ENCODE measurements at places on chromosomes 12 and 14.

GRCh38 chr12:107254258-107254856 is 161.0 kb upstream of the CRY1 start:
- no peak for DNase-seq

GRCh38 chr12:121992059-121992879 is 29.4 kb upstream of the BCL7A start:
- peak; percentile 17 for DNase-seq

GRCh38 chr14:36424478-36425102 is 95.4 kb downstream of the NKX2-1 start:
- no peak for DNase-seq

DNA sequence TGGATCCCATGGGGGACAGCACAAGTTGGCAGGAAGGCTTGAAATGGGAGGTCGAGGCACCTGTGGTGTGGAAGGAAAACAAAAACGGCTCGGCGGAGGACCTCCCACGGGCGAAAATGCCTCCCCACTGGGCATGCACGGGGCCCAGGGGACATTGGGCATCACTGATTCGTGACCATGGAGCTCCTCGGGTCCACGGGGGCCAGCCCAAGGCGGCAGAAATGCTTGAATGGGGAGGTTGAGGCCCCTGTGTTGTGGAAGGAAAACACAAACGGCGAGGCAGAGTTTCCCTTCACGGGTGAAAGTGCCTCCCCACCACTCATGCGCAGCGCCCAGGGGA is 376.0 kb downstream of the ALG10 start:
- DNase-seq = no peak

- DNase-seq = no peak
Measured at GRCh38 chr12:25107920-25108319, 87.0 kb downstream of the DNAI7 start.

GRCh38 chr14:54025661-54026060 is 69.0 kb upstream of the BMP4 start:
- DNase-seq = no peak

- DNase-seq = no peak
Measured at GRCh38 chr14:24078146-24078545, 6.8 kb downstream of the CPNE6 start.

DNA sequence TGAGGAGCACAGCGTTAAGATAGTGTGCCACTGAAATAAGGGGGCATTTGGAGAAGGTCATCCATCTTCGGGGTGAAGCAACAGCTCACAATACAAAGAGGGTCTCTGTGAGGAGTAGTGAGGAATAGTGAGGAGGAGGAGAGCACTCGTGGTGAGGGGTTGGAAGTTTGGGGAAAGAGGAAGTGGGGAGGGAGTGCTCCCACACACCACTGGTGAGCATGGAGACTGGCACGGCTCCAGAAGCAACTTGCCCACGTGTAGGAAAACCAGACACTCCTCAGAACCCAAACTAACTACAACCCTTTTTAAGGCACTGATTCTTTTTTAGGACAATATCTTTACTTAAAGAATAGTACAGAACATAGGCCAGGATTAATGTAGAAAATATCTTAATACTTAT is 48.9 kb downstream of the GALNT8 start:
- no peak for DNase-seq

GRCh38 chr12:116122628-116123027 is 154.9 kb downstream of the MED13L start:
- no peak for DNase-seq

DNA sequence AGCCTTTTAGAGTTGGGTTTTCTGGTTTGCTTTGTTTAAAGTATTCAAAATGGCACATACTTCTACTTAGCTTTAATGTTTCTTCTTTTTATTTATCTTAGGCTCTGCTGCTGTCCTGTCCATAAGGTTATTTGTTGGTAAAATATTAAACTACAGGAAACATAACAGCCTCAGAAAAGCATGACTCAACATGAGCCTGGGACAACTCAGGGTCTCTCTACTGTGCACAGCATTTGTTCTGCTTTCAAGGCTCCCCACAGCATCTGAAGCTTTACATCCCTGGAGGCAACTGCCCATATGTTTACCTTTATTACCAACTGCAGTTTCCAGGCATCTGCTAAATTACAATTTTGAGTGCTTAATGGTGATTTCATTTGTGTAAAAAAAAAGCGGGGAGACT is 954.2 kb upstream of the FBXO33 start:
- DNase-seq = no peak

DNA sequence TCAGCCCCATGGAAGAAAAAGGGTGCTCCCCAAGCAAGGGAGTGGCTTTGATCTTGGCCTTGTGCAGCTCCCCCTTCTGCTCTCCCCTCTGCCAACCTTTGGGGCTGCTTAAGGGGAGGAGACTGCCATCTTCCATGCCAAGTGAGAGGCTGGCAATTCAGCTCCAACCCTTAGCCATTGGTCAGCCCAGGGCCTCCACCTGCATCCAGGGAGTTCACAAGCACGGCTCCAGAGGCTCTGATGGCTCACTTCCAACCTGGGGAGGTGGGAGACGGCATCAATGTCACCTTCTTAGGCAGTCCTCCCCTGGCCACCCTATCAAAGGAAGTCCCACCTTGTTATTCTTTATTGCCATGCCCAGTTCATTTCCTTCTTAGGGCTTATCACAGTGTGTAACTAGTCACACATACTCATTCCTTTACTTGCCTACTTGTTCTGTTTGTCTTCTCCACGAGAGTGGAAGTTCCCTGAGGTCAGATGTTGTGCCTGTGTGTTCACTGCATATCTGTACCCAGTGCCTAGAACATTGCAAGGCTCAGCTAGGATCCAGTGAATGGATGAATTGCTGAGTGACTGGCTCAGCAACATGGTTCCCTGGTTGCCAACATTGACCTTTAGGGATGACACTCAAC is 5.0 kb downstream of the HDAC7 start:
- DNase-seq = no peak

GRCh38 chr14:100561005-100561404 is 26.2 kb downstream of the BEGAIN start:
- DNase-seq = no peak

DNA sequence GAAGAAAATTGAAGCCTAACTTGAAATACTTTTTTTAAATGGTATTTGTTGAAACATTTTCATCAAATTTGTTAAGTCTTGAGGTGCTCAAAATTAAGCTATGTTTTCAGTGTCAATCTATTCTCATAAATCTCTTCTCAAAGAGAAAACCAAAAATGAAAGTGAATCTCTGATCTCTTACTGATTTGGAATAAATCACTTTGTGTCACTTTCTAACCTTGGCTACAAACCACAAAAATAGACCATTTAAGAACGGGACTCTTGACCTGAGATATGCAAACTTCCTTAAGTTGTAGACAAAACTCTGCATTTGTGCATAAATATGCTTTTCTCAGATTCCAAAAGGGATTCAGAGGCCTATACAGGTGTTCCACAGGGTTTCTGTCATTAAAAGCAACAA is 192.9 kb downstream of the SEC23A start:
- DNase-seq = no peak

DNA sequence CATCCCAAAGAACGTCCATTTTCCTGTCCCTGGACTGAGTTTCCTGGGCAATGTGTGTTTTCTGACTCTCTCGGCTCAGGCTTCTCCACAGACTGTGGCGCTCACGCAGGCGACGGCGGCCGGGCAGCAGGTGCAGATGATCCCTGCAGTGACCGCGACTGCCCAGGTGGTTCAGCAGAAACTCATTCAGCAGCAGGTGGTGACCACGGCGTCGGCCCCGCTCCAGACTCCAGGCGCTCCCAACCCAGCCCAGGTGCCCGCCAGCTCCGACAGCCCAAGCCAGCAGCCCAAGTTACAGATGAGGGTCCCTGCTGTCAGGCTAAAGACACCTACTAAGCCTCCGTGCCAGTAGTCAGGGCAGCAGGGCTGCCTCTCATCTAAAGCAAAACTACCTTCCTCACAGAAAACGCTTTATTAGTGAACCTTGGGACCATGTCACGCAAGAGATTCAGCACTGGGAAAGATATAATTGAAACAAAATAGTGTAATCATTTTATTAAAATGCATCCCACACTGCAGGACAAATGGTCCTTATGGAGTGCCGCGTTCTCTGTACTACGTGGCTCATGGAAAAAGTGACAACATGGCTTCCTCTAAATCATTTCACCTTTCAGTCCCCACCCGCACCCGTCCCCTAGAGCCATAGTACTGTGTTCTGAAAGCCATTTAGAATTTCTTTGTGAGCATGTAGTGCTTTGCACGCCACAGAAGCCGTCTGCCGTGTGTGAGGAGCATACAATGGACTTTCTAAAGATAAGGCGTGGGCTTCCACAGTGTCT is 66.6 kb downstream of the DDX51 start:
- DNase-seq = no peak

GRCh38 chr12:47672068-47672467 is 33.8 kb downstream of the RPAP3 start:
- DNase-seq = no peak

DNA sequence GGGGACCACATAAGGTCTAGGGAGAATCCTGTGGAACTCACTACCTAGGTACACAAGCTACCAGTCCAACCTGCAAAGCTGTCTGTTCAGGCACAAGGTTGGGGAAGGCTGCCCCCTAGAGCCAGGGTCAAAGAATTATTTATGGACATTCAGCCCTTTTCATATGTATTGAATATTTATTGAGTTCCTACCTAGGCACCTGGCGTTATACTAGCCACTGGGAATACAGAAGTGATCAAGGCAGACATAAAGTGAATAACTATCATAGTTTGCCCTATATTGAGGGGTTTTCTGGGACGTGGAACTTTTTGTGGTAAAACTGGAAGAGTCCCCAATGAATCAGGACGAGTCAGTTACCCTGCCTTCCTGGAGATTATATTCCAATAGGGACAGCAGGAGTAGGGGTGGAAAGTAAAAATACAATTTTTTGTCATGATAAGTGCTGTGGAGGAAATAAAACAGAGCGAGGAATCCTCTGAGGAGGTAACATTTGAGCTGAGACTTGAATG is 5.8 kb upstream of the SLC48A1 start:
- DNase-seq = peak; percentile 52
